ENCODE measurements at places on chromosomes 12 and 14.

DNA sequence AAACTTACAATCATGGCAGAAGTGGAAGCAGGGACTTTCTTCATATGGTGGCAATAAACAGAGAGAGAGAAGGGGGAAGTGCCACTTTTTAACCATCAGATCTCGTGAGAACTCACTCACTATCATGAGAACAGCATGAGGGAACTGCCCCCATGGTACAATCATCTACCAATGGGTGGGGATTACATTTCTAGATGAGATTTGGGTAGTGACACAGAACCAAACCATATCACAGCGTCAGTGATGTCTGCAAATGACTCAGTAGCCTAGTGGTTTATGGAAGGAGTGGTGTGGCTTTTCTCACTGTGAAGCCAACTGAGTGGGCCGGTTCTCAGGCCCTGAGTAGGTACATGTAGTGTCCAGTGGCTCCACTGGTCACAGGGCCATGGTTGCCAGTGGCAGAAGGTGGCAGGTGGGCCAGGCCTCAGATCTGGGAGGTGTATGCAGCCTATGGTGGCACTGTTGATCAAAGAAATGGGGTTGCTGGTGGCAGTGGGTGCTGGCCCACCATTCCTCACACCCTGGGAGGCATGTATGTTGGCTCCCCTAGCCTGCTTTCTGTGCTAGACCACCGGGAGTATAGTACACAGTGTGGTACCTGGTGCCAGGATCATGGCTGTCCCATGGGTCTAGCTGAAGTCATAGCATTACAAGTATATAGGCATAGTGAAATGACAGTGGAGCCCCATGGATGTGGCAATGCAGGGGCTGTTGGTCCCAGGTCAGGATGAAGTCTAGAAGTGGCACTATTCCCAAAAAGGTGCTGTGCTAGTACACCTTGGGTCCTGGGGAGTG, 191.9 kb downstream of the NUBPL start:
- DNase-seq: no peak

DNA sequence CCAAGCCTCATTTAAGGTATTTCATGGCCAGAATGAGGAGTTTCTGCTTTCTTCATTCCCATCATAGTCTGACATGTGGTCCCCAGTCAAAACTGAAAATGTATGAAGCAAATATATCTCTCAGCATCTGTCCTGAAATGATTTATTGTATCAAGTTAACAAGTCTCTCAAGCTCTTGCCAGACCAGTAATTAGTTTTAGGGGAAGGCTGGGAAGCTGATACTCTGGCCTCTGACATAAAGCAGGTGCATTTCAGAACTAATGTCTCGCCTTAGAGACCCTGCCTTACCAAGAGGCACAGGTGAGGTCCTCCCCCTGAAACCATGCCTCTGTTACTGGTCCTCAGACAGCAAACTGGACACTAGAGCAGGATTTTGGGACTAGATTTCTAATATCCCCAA, 266.5 kb downstream of the SLC15A4 start:
- no peak for DNase-seq

GRCh38 chr12:69240631-69240995, 1.2 kb downstream of the CPSF6 start:
- DNase-seq: no peak

DNA sequence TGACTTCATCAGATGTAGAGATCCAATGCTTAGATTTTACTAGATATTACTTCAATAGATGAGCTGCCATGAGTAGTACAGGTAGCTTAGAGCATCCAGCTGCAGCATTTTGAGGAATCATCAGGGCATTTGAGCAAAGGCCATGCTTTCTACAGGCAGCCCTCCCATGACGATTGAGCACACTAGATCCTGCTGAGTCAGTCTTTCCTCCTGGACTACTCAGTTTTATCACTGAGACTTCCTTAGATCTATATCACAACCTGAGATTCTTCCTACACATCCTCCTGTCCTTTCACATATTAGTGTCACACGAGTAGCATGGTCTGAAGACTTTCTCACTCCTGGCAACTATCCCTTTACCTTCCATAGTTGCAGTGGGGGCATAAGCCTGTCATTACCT, 1401.8 kb downstream of the FSCB start:
- DNase-seq: no peak

- no peak for DNase-seq
Observed at GRCh38 chr12:132006056-132006680, 56.4 kb downstream of the EP400 start.

DNA sequence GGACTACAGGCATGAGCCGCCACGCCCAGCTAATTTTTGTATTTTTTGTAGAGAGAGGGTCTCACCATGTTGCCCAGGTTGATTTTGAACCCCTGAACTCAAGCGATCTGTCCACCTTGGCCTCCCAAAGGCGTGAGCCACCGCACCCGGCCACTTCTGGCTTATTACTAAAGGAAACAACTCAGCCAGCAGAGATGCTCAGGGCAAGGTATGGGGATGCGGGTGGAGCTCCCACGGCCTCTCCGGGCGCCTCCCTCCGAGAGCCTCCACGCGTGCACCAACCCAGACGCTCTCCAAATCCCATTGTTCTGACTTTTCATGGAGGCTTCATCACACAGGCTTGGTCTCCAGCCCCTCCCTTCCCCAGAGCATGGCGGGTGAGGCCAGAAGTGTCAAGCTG, 6.1 kb upstream of the GPR132 start:
- no peak for DNase-seq

- DNase-seq: no peak
Observed at GRCh38 chr14:87940382-87940781, 52.6 kb downstream of the GALC start.

DNA sequence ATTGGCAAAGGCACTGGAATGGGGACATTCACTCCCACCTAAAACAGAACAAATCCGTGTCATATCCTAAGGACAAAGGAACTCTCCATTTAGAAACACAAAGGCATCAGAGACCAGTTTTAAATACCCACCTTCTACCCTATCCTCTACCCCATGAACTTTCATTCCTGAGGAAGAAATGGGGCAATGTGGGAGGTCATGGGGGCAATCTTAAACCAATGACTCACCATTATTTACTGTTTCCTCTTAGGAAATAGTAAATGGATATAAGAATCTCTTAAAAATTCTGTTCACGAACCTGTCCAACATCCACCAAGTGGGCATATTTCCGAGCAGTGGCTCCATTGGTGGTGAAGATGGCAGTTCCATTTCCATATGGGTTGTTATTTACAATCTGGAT, 19.4 kb downstream of the ALDH6A1 start:
- no peak for DNase-seq

- no peak for DNase-seq
Observed at GRCh38 chr14:70920608-70921007, 13.3 kb downstream of the PCNX1 start.

DNA sequence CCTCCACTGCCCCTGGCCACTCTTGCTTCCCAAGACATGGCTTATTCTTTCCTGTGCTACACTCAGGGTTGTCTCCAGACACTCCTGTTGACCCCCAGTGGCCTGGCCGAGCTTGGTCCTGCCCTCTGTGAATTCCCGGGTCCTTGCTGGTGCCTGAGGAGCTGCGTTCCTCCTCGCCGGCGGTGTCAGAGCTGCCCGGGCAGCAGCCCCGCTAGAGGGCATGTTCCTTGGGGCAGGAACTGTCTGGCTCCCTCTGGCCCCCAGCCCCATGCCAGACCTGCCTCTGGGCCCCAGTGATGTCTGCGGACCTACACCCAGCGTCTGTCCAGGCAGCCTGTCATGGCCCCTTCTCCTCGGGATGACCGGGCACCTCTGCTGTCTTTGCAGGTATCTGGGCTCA, 68.4 kb downstream of the AACS start:
- no peak for DNase-seq

DNA sequence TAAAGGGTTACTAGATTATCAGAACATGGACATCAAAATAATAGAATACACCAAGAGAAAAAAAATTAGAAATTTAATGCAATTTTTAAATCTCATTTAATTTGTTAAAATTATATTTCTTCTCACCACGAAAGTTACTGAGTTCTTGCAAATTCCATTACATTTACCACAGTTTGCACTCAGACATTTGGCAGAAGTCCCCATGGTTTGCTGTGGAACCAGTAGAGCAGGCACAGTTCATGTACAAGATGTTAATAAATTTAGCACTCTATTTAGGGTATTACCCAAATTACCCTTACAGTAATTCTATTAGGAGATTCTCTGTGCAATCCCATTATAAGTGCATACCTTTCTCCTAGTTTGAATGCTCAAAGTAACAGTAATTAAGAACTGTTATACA, 9.7 kb downstream of the SCN8A start:
- DNase-seq: no peak

GRCh38 chr12:6535697-6535946, 1.3 kb downstream of the GAPDH start:
- DNase-seq: no peak

- no peak for DNase-seq
Observed at GRCh38 chr14:77883847-77884238, 83.9 kb downstream of the ADCK1 start.

DNA sequence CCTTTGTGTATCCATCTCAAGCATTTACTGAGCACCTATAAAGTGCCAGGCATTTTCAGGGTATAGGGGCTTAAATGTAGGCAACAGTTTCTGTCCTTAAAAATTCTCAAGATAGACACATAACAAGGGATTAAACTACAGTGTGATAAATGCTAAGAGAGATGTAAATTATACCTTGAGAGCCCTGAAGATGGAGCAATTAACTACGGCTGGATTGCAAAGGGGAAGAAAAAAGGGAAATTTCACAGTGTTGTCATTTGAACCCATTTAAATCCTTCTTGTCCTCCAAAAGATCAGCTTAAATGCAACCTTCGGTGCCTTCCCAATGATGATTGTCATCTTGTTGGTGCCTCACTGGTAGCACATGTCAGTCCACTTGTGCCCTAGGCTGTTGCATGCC, 11.5 kb upstream of the IL26 start:
- DNase-seq: no peak

- DNase-seq: peak; percentile 37
Observed at GRCh38 chr12:99658671-99659349, 11.3 kb downstream of the GARIN6 start.

- no peak for DNase-seq
Observed at GRCh38 chr12:981961-982360, 9.1 kb upstream of the ERC1 start.

- DNase-seq: no peak
Observed at GRCh38 chr14:38389681-38390080, 133.8 kb upstream of the CLEC14A start.

DNA sequence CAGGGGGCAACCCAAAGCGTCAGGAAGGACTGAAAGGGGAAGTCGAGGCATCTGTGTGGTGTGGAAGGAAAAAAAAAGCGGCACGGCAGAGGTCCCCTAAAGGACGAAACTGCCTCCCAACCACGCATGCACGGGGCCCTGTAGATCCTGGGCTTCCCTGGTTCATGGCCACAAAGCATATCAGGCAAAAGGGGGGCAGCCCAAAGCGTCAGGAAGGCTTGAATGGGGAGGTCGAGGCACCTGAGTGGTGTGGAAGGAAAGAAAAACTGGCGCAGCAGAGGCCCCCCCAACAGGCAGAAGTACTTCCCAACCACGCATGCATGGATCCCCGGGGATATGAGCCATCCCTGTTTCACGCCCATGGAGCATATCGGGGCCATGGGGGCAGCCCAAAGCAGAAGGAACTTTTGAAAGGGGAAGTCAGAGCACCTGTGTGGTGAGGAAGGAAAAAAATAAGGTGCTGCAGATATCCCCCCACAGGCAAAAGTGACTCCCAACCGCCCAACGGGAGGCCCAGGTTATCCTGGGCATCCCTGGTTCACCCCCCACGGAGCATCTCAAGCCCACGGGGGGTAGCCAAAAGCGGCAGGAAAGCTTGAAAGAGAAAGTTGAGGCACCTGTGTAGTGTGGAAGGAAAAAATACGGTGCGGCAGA, 581.2 kb downstream of the ALG10 start:
- DNase-seq: no peak

- DNase-seq: peak; percentile 72
Observed at GRCh38 chr12:124053851-124054250, 80.8 kb downstream of the ZNF664 start.

GRCh38 chr12:20443255-20443654, 74.9 kb downstream of the PDE3A start:
- no peak for DNase-seq

DNA sequence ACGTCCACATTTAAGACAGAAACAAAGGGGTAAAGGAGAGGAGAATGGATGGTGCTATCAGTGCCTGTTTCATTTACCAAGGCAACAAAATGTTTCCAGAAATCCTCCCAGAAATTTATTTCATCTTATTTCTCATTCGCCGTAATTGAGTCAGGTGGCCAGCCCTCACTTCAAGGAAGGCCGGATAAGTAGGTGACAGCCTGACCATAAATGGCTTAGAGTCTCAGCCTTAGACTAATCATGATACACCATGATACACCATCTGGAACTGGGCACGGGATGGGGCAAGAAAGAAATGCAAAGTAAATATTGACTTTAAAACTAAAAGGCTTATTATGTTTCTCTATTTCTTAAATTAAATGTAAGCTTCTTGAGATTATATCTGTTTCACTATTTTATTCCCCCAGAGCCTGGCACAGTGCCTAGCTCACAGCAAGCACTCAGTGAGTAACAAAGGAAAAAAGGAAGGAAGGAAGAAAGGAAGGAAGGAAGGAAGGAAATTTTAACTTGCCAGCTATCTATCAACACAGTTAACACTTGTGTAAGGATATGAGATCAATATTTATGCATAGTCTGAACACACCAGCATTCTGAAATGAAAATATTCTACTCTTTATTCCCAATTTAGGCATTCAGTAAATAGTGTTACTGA, 106.1 kb upstream of the FSCB start:
- DNase-seq: no peak

DNA sequence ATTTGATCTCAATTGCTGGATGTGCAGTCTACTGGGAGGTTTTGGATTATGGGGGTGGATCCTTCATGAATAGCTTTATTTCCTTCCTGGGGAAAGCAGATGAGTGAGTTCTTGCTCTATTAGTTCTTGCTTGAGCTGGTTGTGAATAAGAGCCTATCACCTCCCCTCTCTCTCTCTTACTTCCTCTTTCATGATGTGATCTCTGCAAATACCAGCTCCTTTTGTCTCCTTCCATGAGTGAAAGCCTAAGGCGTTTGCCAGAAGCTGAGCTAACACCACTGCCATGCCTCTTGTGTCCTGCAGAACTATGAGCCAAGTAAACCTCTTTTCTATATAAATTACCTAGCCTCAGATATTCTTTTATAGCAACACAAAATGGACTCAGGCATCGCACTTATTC, 302.7 kb downstream of the CCER1 start:
- no peak for DNase-seq
